Sciatic nerve (tissue), 2 donors: ENCODE measurements at places on chromosomes 12 and 14. TPM values are rescaled to one million over a fixed set of nuclear protein-coding genes. Genes with fewer than 3 reads are reported as not detected.

PYM1 gene
- 21.8 TPM for total RNA-seq

BEST3 gene
- not detected for total RNA-seq

MUCL1 gene
- not detected for total RNA-seq

AGAP2 gene
- 4.0 TPM for total RNA-seq

PPM1A gene
- 74.0 TPM for total RNA-seq

PPP1R13B gene
- total RNA-seq: 38.6 TPM

CNTN1 gene
- 83.8 TPM for total RNA-seq

PIK3C2G gene
- not detected for total RNA-seq

BMAL2 gene
- total RNA-seq: 5.3 TPM

MORN3 gene
- 0.49 TPM for total RNA-seq

C12orf54 gene
- 2.4 TPM for total RNA-seq

MYO1H gene
- not detected for total RNA-seq

VCPKMT gene
- 6.7 TPM for total RNA-seq

SYNE3 gene
- total RNA-seq: 75.3 TPM

FBXO21 gene
- 42.9 TPM for total RNA-seq

COL2A1 gene
- not detected for total RNA-seq

DPY19L2 gene
- 28.3 TPM for total RNA-seq

POLE2 gene
- 2.0 TPM for total RNA-seq

PTCSC3 gene
- not detected for total RNA-seq

SLC41A2 gene
- total RNA-seq: 19.3 TPM

KRT78 gene
- total RNA-seq: not detected

SP7 gene
- 0.31 TPM for total RNA-seq

RFX4 gene
- not detected for total RNA-seq

KMT2D gene
- total RNA-seq: 123 TPM

CLEC2B gene
- 32.6 TPM for total RNA-seq

GPD1 gene
- total RNA-seq: 32.2 TPM

KLHL33 gene
- 2.1 TPM for total RNA-seq

LTBP2 gene
- 93.0 TPM for total RNA-seq

LGR5 gene
- 2.3 TPM for total RNA-seq

GZMH gene
- total RNA-seq: 1.6 TPM
